ENCODE measurements at places on chromosomes 1 and 21.
A peak's percentile ranks its signal among the peaks of the same experiment; 100 is the strongest.

GRCh38 chr1:172185211-172185610 lies 235.3 kb upstream of the C1orf105 start:
- no peak for DNase-seq

GRCh38 chr1:43285269-43285990 lies at the start of gene C1orf210:
C1orf210 (minus strand) TSS chr1:43285581; CDS start chr1:43283270, 2,311 bp downstream.
- DNase-seq, result no peak

DNA sequence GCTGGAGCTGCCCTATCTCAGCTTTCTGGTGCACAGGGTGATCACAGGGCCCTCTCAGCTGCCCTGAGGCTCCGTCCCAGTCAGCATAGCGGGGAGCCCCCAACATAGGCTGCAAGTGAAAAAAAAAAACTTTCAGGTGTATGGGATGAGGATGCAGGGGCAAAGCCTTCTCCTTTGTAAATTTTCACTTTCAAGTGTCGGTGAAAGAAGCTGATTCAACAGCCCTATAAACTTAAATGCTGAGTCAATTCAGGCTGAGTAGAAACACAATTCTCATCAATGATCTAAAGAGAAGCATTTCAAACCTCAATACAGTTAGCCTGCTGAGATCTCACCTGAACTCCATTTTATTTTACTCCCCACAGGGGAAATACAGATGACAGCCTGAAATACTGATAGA lies 171.2 kb downstream of the SEC16B start:
- DNase-seq, result no peak

- DNase-seq, result no peak
Observed at GRCh38 chr1:197448121-197448779, 180.2 kb downstream of the CRB1 start.

DNA sequence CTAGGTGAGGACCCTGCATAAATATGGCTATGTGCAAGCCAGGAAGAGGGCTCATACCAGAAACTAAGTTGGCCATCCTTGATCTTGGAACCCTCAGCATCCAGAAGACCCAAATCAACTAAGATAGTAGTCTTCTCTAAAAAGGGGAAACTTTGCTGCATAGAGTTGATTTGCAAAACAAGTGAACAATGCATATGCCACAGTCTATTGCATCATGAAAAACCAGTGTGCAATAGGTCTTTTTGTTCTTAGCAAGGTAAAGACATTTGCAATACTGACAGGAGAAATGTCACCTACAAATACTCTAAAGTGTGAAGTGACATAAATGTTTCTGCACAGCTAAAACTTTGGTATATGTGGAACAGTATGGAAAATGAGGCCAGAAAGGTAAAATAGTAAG lies 2.0 kb upstream of the IFI16 start:
- DNase-seq, result peak; percentile 53
